Body of pancreas (tissue), 4 donors: ENCODE measurements at places on chromosomes 4 and X. TPM values are rescaled to one million over a fixed set of nuclear protein-coding genes. Genes with fewer than 3 reads are reported as not detected.
A peak's percentile ranks its signal among the peaks of the same experiment; 100 is the strongest.

DNA sequence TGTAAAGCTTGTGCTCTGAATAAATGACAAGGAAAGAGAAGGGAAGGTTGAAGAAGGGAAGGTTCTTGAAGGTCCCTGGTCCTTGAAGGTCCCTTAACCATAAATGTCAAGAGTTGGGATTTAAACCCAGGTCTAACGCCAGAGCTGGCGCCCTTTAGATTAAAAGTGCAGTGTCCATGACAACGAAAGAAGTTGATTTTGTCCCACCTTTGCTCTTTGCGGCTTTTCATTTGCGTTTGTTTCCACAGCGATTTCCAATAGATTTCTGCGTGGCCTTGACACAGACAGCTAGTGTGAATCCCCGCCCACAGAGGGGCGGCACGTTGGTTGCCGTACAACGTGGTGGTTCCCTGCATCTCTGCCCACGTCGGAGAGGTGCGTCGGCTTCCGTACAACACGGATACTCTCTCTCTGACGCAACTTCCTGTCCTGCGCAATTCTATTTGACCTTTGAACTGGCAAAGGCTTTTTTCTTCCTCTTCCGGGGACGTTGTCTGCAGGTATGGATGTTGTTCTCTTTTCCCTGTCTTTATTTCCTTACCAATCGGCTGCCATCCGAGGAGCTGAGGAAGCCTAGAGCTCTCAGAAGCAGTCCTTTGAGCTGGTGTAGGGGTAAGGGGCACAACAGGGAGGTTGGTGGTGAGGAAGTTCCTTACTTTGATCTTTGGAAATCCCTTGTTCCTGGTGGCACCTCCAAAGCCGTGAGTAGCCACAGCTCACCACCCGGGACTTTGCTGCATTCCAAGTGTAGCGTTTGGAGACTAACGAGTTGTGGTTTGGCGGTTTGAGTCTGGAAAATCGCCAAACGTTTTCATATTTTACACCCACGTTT lies at the start of gene RPL34:
RPL34 (plus strand) TSS at position 476 of the 832 bp plus-strand sequence. CDS start 1,384 bp downstream, outside the sequence.
- peak; percentile 96 for DNase-seq

The GPR119 gene
- total RNA-seq: 15.2 TPM

DNA sequence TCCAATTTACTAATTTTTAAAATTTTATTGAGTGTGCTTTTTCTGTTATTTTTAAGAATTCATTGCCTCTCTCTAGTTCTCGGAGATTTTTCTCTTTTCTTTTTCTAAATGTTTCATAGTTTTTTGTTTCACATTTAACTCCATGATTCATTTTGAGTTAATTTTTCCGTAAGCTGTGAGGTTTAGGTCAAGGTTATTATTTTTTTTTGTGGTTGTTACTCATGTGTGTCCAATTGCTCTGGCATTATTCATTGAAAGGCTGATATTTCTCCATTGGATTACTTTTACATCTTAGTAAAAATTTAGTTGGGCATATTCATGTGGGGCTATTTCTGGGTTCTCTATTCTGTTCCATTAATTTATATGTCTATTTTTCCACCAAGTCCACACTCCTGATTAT lies 220.8 kb downstream of the MID1IP1 start:
- DNase-seq: no peak

DNA sequence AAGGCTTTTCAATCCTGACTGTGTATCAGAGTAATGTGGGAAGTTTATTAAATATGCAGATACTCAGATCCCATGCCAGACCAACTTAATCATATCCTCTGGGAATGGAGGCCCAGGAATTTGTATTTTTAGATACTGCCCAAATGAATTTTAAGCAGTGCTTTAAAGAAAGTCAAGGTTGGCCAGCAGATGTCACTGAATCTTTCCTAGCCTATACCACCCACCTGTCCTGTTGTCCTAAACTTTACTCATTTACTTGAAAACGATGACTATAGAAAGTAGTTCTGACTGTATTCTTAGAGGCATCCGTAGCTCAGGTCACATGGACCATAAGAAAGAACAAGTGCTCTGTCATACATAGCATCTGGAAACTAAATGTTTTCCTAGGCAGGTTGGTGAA lies 79.9 kb downstream of the AMOT start:
- DNase-seq: no peak

DNA sequence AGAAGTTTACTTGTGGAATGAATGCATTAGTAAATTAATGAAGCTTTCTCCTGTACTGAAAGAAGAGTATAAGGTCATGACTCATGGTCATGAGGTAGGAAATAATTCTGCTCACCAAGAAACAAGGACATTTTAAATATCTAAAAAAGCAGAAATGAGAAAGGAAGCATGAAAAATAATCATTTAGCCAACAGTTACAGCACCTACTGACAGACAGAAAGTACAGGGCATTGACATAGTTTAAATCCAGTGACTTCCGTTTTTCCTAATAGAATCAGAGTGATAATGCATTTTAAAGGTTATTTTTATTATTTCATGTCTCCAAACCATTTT lies 30.5 kb upstream of the ACSL1 start:
- DNase-seq: no peak

The BMP3 gene
- total RNA-seq: 0.26 TPM

DNA sequence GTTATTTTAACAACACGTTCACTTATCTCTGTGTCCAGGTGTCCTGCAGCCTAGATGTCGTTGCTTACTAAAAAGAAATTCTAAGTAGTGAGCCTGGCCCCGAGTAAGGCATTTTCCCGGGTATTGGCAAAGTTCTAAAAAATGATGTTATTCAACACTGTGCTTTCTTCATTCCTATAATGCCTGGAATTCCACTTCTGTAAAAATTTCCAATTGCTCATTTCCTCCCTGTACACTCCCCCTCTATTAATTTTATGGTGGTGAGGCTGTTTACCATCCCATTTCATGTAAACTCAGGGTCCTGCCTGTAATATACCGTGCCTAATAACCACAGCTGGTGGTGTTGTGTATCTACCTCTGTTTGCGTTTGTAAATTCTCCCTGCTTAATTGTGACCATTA lies 14.2 kb downstream of the BST1 start:
- DNase-seq: no peak

DNA sequence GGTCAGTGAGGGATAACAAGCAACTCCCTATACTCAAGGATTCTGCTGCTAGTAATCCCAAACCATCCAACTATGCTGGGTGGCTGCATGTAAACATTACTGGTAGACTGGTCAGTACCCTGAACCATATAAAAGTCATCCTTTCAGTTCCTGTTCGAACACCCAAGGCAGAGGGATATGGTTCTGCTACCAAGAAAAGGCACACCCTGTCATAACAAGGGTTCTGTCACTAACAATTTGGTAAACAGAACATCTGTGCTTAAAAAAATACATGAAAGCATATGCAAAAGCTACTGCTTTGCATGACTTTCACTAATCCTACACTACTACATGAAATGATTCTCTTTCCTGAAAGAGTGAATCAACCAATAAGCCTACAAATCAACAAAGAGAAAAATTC lies 76.8 kb upstream of the MCF2 start:
- no peak for DNase-seq

The L1CAM gene
- total RNA-seq: 1.8 TPM

DNA sequence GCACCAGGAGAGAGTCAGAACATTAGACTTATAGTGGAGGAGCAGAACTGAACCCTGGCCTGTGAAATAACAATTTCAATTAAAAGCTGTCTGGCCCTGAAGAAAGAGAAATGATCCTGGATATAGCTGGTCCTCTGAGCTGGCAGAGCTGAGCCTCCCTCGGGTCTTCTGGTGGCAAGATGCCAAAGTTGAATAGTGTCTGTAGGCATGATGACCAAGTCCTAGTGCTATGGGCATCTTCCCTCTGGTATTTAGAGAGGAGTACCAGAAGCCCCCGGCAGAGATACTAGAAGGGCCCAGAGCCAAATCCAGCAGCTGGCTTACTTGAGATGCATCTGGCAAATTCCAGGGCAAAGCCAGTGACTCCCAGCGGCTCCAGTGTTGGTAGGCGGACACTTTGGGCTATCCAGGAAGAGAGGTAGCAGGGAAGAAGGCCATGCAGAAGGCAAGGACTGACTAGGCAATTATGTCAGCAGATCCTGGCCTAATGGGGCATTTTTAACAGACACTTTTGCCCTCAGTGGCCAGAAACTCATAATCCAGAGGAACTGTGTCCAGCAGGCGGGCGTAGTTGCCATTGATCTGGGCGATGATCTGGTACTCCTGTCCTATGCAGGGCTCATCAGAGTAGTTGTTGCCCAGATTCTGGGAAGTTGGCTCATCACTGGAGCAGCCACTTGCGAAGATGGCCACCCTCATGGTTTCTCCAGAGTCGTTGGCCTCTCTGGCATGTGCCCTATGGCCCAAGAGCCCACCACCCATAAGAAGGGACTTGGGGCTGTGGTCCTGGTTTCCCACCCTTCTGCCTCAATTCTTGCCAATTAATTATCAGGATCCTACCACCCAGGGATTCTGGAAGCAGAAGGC lies 17.9 kb downstream of the VSIG4 start:
- no peak for DNase-seq

DNA sequence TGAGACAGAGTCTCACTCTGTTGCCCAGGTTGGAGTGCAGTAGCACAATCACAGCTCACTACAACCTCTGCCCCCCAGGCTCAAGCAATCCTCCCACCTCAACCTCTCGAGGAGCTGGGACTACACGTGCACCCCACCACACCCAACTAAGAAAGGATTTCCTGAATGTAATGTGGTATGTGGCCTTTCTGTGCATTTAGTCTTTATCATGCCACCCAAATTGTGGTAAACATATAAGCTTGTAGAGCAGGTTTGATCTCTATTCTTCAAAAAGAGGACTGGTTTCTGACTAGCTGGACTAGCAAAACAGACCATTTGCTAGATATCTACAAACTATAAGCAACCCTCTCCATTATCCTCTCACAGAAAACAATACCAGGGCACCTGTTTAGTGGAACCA lies 33.6 kb downstream of the ELOVL6 start:
- no peak for DNase-seq

- DNase-seq: peak; percentile 94
Observed at GRCh38 chr4:143184503-143185252, at the start of gene USP38. Gene USP38 (plus strand): TSS chr4:143184917. CDS start chr4:143185451, 534 bp downstream.

- no peak for DNase-seq
Observed at GRCh38 chrX:119272882-119273419, 36.9 kb downstream of the PGRMC1 start.

DNA sequence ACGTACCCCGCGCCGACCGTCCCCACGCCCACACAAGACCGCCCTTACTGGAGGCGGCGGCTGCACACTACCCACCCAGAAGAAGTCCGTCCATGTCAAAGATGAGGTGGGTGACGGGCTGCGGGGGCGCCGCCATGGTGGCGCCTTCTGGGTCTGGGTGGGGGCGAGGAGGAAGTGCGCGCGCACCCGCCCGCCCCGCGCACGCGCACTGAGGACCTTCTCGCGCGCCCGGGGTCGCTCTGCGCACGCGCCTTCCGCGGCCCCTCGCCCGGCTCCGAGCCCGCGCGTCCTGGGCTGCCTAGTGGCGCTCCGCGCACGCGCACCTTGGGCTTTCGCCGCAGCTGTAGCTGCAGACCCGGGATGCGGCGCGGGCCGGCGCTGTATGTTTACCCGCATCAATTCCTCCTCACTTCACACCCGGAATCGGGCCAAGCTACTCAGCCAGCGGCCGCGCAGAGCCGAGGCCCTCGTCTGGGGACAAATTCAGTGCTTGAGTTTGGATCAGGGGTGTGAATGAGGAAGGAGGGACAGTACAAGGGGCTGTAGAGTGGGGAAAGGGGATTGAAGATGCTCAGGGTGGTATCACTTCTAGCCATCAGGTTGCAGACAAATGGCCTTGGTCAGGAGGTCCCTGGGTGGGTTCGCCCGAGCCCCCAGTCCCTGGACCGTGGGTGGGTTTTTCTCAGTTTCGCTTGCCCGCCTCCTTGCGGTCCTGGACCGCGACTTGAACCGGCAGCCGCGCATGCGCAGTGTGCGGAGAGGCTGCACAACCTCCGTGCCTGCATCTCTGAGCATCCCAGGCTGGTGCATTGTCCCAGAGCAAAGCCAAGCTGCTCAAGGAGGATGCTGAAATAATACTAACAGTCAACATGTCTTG lies at the start of gene PUDP:
PUDP (minus strand) TSS at position 176 of the 877 bp plus-strand sequence; CDS start at position 136, 40 bp downstream.
- peak; percentile 94 for DNase-seq

- no peak for DNase-seq
Observed at GRCh38 chr4:37993806-37994205, 33.6 kb downstream of the PTTG2 start.

DNA sequence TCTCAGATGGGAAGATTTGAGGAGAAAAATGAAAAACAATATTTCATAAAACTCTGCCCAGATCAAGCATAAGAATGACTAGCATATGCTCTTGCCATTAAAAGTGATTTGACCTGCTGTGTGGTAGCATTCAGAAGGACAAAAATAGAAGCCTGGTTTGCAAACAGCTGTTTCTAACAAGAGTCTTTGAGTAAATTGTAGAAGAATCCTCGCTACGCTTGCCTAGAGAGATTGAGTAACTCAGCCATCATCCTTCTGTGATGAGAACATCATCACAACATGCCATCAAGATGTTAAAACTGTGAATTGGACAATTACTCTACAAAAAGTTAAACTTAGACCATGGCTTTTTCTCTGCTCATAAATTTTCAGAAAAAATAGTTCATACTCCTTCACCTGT lies 168.9 kb upstream of the PUDP start:
- no peak for DNase-seq

DNA sequence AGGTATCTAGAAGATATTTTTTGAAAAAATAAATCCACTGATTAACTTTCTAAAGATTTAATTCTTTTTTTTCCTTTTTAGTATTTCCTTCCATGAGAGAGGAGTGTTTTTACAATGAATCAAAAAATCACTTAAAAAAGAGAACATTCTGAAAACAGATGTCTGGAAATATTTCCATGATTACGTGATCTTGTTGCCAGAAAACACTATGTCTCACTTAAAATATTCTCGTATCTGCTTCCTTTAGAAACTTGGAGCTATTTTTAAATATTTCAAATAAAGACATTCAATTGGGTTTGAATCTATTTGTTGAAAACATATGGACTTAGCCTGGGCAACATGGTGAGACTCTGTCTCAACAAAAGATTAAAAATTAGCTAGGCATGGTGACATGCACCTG lies 232.8 kb upstream of the RASGEF1B start:
- no peak for DNase-seq

GRCh38 chr4:168257768-168258167 lies 60.8 kb downstream of the DDX60 start:
- DNase-seq: no peak

DNA sequence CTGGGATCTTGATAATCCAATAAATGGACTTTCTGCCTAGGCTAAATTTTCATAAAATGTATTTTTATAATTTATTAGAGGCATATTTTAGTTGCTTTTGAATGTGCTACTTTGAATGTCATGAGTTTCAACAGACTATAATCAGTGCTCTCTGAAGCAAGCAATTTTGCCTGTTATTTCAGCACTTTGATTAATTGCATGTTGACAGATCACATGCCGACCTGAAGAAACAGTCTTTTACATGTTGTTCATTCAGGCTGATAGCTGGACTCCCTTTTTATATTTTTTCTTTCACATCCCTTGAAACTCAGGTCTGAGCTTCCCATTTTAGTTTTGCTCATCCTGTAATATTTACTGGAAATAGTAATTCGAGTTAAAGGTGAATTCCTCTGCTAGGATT lies 341.0 kb downstream of the NAP1L3 start:
- DNase-seq: no peak

The PRKG2 gene
- total RNA-seq: 0.99 TPM

- DNase-seq: no peak
Observed at GRCh38 chr4:2685541-2685940, 70.6 kb downstream of the TNIP2 start.

- no peak for DNase-seq
Observed at GRCh38 chr4:10605031-10605430, 79.5 kb downstream of the CLNK start.

GRCh38 chrX:39757971-39758370 lies 339.8 kb downstream of the BCOR start:
- DNase-seq: no peak

The KCND1 gene
- 0.52 TPM for total RNA-seq
